ENCODE measurements at places on chromosomes 4 and X. TPM values are rescaled to one million over a fixed set of nuclear protein-coding genes. Genes with fewer than 3 reads are reported as not detected.

- DNase-seq, result no peak
Observed at GRCh38 chr4:77360451-77360850, 203.4 kb downstream of the CCNG2 start.

- DNase-seq, result no peak
Observed at GRCh38 chr4:186360551-186360950, 94.6 kb downstream of the F11 start.

- DNase-seq, result no peak
Observed at GRCh38 chr4:81506731-81507130, 35.0 kb upstream of the RASGEF1B start.

DNA sequence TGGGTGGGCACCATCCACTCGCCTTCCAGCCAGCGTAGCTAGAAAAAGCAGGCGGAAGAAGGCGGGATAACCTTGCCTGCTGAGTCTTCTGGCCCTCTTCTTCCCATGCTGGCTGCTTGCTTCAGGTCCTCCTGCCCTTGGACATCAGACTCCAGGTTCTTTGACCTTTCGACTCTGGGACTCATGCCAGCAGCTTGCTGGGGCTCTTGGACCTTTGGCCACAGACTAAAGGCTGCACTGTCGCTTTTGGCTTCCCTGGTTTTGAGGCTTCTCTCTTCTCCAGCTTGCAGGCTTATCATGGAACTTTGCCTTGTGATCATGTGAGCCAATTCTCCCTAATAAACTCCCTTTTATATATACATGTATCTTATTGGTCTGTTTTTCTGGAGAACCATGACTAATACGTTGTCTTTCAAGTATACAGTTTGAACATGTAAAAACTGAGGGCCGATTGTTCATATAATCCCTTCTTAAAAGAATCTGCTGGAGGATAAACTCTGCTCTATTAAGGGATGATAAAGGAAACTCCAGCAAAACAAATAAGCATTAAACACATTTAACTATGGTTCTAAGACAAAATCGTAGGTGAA lies 116.6 kb upstream of the LCORL start:
- no peak for DNase-seq

DNA sequence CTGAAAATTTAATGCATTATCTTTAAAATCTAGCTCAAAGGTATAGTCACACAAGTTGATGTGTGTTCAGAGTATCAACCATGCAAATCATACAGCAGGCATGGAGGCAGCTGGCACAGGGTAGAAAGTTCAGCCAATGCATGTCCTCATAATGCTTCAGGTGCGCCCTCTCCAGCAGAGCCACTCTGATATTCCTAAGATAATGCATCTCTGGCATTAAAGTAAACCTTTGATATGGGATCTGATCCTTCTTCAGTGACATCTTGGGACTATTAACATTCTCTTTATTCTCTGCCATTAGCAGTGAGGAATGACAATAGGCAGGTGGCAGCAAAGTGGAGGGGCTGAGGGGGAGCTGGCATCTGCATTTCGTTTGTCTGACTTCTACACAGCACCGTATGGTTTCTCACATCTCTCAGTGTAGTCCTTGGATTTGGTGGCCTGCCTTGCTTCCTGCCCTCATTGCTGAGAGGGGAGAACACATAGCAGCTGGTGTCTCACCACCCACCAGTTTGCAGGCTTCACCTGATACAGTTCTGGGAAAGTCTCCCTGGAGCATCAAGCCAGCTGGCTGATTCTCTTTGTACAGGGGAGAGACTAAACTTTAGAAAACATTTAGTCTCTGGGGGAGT lies 168.7 kb upstream of the TBC1D9 start:
- no peak for DNase-seq

DNA sequence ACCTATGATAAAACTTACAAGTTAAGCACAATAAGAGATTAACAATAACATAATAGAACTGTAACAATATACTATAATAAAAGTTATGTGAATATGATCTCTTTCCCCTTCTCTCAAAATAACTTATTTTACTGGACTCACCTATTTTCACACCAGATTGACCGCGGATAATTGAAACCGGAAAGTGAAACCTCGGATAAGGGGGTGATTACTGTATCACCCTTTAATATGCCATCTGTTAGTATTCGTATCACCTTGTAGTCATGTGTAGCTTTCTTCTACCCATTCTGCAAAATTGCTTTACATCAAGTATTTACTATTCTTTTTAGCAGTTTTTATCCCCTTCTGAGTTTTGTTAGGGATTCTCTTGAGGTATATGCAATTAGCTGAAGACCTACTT lies 1.8 kb downstream of the SPCS3 start:
- DNase-seq, result no peak

- no peak for DNase-seq
Observed at GRCh38 chrX:124249345-124249744, 83.1 kb upstream of the TEX13D start.

DNA sequence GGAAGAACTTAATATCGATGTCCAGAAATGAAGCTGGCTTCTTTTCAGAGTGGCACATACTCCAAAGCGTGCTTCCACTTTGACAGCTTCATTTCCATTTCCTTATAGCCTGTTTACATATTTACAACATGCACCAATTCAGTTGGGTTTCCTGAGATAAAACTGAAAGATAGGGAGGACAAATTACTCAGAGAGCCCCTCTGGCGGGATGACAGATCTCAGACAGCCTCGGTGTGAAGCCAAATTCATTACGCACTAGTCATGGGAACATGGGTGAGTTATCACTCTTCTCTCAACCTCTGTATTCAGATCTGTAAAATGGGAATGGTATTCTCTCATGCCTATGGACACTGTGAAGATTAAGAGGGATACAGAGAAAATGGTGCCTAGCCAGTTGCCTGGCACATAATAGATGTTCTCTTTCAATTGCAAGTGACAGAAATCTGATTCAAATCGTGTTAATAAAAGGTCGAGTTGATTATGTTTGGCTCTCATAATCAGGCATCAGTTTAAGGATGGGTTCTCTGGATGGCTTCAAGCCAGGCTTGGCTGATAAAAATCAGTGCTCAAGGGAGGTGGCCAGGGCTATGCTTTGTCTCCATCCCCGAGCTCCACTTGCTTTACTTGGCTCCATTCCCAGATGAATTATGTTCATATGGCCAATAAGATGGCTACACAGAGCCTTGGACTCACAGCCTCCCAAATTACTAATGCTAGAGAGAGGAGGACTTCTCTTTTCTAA lies 132.2 kb upstream of the C1QTNF7 start:
- DNase-seq, result no peak

- DNase-seq, result peak; percentile 34
Observed at GRCh38 chr4:77859256-77859655, 3.4 kb upstream of the MRPL1 start.

DNA sequence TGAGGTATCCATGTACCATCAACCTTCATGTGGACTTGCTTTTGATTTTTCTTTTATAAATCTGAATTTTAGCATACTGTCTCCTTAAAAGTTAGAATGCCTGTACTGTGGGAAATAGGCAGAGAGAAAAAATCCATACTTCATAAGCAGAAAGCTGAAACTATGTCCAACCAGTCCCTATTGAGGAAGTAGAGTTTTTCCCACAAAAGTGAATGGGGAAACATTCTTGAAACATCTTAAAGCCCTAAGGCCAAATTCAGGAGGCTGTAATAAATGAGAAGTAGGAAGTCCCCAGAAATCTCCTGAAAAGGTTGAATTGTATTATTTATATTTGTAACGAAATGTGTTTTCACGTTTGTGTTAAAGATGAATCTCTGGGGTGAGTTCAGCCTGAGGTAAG lies 56.3 kb downstream of the ENOX2 start:
- no peak for DNase-seq

DNA sequence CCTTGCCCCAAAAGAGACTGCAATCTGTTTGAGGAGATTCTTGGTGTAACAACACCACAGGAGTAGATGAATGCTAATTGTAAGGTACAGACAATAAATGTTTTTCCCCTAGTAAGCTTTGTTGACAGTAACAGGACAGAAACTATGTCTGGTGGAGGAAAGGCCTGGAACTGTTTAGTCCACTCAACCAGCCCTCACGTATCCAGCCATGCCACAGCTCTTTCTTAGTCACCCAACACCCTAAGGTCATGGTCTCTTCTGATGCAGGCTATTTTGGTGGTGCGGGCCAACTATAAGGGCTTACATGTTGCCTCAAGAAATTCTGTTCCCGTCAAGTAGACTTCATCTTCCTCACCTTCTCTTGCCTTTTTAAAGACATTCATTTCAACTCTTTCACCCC lies 75.9 kb upstream of the GAB1 start:
- DNase-seq, result no peak

- DNase-seq, result no peak
Observed at GRCh38 chr4:168685136-168685809, 188.4 kb downstream of the PALLD start.

PAGE5 gene
- polyA plus RNA-seq, result not detected

CUL4B gene
- polyA plus RNA-seq, result 22.9 TPM

SLC7A11 gene
- polyA plus RNA-seq, result 22.8 TPM

GPR143 gene
- polyA plus RNA-seq, result 17.7 TPM

PRDM8 gene
- 0.67 TPM for polyA plus RNA-seq

All from endothelial cell of umbilical vein (primary cell).